ENCODE measurements at places on chromosomes 11 and 22.

DNA sequence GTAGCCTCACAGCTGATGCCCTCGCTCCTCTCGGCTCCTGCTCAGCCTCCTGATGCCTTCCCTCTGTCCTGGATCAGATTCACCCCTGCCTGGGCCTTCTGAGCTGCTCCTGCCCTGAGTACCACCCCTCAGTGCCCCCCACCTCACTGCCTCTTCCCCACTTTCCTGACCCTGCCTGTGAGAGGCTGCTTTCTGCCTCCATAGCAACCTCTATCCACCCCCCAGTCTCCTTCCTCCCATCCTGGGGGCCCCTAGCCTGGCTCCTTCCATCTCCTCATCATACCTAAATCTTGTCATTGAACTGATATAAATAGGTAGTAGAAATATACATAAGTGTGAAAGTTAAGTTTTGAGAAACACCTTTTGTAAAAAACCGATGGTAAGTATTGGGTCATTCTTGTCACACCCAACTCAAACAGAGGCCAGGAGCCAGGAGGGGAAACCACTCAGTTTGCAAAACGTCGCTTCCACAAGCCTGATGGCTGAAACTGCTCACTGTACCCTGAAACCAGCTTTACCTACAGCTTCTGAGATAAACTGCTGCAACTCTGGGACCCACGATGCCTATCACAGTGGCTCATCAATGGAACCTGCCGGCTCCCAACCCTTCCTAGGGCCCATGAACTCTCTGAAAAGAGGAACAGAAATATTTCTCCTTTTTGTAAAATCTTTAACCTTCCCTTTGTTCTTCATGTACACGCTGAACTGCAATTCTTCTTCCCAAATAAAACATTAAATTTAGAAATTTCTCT is 4.8 kb upstream of the APOBEC3H start:
- DNase-seq = no peak

DNA sequence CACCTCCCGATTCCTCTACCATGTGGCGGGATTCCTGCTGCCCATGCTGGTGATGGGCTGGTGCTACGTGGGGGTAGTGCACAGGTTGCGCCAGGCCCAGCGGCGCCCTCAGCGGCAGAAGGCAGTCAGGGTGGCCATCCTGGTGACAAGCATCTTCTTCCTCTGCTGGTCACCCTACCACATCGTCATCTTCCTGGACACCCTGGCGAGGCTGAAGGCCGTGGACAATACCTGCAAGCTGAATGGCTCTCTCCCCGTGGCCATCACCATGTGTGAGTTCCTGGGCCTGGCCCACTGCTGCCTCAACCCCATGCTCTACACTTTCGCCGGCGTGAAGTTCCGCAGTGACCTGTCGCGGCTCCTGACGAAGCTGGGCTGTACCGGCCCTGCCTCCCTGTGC is 10.5 kb downstream of the CXCR5 start:
- DNase-seq = no peak

- DNase-seq = peak; percentile 62
Measured at GRCh38 chr11:122850076-122850631, 11.9 kb downstream of the CRTAM start.

- no peak for DNase-seq
Measured at GRCh38 chr11:10693509-10694081, at the start of gene IRAG1. Gene IRAG1 (minus strand): TSS chr11:10693755. CDS start chr11:10693602, 153 bp downstream.

GRCh38 chr11:70424765-70425344 is 26.5 kb downstream of the CTTN start:
- DNase-seq = no peak

Measured in CD4-positive, alpha-beta T cell treated with Interleukin-4 for 1 hour (primary cell).